ENCODE measurements at places on chromosomes 2 and 18.

GRCh38 chr2:160402501-160402900 lies 91.1 kb downstream of the RBMS1 start:
- DNase-seq = no peak

DNA sequence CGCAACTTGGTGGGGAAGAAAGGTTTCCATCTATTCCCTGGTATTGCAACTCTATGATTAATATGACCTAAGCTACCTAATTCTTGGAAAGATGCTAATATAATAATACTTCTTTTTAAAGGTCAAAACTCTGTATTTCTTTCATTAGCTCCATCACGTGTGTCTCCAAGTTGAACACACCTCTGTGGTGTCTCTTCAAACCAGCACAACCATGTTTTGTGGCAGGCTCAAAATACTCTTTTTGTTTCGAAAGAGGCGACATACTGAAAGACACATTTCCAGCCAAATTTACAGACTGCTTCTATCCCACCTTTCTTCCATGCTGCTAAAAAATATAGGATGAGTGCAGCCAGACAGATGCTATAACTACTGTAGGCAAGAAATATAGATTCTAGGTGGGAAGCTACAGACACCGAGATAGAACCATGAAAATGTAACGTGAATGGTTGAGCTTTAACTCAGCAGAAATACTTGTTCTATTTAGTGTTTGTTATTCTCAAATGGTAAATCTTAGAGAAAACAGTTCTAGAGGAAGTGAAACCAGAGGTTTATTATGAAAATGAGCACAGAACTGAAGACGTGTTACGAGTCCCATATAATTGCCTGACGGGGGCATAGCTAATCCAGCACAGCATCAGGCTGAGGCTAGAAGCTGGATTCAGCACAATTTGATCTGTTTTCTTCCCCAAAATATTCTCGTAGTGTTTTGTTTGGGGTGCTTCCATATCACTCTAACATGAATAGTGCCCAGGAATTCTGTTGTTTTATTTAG lies 991.5 kb upstream of the FANCL start:
- no peak for DNase-seq

GRCh38 chr2:233611284-233611683 lies 6.1 kb upstream of the UGT1A8 start:
- no peak for DNase-seq

DNA sequence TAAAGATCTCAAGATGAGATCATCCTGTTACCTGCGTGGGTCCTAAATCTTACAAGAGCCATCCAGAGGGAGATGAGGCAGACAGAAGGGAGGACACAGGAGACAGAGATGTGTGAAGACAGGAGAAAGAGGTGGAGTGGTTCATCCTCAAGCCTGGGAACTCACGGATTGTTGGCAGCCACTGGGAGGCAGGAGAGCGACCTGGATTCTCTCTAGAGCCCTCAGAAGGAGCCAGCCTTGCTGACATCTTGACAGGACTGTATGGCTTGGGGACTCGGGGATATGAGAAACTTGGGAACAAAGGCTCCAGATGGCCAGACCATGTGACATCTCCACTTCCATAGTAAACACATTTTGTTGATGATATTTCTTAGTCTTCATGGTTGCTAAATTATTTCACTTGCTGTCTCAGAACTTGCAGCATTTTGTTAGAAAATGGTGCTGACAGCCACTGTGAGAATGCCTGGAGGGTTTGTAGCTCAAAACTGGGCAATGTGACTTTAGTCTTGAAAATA lies 57.8 kb upstream of the MC2R start:
- DNase-seq = no peak

DNA sequence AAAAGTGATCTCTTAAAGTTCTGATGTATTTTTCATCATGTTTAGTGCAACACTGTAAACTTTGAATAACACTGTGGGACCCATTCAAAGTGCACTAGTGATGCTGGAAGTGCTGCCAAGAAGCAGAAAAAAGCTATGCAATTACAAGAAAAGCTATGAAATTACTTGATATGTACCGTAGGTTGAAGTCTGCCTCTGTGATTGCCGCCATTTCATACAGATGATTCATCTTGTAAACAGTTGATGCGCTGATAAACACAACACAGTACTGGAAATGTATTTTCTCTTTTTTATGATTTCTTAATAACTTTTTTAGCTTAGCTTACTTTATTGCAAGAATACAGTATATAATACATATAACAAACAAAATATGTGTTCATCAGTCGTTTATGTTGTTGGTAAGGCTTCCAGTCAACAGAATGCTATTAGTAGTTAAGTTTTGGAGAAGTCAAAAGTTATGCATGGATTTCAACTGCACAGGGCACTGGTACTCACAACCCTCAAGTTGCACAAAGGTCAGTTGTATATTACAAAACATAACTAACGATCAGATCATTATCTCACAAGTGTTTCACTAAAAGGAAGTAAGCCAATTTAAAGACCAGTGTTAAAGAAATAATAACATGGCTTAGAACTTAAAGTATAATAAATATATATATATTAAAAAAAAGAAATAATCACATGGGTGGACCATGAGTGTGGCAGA lies 82.0 kb downstream of the SGPP2 start:
- DNase-seq = no peak

- no peak for DNase-seq
Observed at GRCh38 chr18:76459687-76460350, 35.2 kb downstream of the ZNF516 start.

- no peak for DNase-seq
Observed at GRCh38 chr2:137254052-137254451, 488.7 kb downstream of the THSD7B start.

DNA sequence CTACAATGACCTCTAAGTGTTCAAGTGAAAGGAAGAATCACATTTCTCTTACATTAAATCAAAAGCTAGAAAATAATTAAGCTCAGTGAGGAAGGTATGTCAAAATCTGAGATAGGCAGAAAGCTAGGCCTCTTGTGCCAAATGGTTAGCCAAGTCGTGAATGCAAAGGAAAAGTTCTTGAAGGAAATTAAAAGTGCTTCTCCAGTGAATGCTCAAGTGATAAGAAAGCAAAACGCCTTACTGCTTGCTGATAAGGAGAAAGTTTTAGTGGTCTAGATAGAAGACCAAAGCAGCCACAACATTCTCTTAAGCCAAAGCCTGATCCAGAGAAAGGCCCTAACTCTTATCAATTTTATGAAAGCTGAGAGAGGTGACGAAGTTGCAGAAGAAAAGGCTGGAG lies 932.3 kb upstream of the ACVR2A start:
- no peak for DNase-seq

GRCh38 chr2:119227346-119227745 lies 3.7 kb downstream of the STEAP3 start:
- DNase-seq = no peak

Measured in stimulated activated CD4-positive, alpha-beta T cell treated with anti-CD3 and anti-CD28 coated beads, Interleukin-2, amount 100 ng/mL, for 24 hours (primary cell).